Stimulated activated CD8-positive, alpha-beta memory T cell treated with anti-CD3 and anti-CD28 coated beads, Interleukin-4, amount 100 ng/mL, for 1 hour (primary cell): ENCODE measurements at places on chromosomes 6 and 20.

DNA sequence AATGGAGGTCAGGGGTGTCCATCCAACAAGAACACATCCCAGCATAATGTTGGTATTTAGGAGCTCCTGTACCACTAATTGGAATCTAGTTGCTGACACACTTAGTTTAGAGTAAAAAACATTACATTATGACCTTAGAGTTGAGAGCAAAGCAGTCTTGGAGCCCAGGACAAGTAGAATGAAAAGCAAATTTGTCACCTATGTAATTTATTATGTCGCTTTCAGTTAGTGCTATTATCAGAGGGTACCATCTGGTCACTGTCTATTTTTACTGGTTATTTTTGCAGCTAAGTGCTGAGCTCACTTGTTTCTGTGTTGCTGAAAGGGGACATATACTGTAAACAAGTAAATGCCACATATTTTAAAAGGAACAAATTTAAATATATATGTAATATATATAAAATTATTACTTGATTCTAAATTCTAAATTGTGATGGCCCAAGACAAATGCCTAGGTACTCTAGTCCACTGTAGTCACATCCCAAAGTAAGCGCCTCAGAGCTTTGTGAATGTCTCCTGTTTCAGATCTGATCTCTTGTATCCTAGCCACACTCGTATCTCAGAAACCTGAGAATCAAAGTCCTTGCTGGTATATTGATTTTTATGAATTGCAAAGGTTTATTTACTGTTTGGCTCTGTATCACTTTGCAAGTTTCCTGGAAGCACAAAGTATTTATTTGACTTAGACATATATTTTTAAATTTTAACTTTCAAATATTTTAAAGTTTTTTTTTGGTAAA lies 148.6 kb upstream of the MAN1A1 start:
- no peak for DNase-seq

- DNase-seq, result no peak
These were observed 234.7 kb downstream of the MYLK4 start for GRCh38 chr6:2516059-2516458.

- DNase-seq, result no peak
These were observed 168.4 kb upstream of the AHI1 start for GRCh38 chr6:135665935-135666334.

DNA sequence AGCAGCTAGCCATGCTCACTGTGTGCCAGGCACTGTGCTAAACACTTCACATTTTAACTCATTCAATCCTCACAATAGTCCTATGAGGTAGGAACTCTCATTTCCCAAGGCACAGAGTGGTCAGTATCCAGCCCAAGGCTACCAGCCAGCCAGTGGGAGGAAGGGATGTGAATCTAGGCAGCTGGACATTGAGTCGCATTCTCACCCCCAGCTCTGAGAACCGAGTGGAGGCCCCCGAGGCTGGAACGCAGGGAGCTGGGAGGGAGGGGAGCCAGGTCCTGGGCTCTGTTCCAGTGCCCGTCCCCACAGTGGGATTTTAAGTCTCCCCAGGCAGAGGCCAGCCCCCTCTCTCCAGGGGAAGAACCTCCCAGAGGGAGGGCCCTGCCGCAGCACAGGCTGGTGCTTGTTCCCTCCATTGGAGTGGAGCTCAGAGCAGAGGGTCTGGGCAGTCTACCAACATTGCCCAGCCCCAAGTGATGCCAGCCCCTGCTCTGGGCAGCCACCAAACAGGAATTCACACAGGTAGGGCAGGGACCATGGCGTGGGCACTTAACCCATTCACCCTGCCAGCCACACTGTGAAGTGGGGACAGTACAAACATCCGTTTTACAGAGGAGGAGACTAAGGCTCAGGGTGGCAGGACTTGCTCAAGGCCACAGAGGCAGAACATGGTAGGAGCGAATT lies 131.3 kb downstream of the CEBPB start:
- no peak for DNase-seq

- DNase-seq, result no peak
These were observed 14.9 kb downstream of the PLN start for GRCh38 chr6:118562959-118563358.

- no peak for DNase-seq
These were observed 164.4 kb upstream of the KCNG1 start for GRCh38 chr20:51187261-51187660.
